ENCODE measurements at places on chromosomes 1 and 21.

- DNase-seq: no peak
These were observed 28.3 kb downstream of the DEGS1 start for GRCh38 chr1:224211206-224211962.

GRCh38 chr21:34795175-34795547 is 126.4 kb downstream of the CLIC6 start:
- DNase-seq: no peak

DNA sequence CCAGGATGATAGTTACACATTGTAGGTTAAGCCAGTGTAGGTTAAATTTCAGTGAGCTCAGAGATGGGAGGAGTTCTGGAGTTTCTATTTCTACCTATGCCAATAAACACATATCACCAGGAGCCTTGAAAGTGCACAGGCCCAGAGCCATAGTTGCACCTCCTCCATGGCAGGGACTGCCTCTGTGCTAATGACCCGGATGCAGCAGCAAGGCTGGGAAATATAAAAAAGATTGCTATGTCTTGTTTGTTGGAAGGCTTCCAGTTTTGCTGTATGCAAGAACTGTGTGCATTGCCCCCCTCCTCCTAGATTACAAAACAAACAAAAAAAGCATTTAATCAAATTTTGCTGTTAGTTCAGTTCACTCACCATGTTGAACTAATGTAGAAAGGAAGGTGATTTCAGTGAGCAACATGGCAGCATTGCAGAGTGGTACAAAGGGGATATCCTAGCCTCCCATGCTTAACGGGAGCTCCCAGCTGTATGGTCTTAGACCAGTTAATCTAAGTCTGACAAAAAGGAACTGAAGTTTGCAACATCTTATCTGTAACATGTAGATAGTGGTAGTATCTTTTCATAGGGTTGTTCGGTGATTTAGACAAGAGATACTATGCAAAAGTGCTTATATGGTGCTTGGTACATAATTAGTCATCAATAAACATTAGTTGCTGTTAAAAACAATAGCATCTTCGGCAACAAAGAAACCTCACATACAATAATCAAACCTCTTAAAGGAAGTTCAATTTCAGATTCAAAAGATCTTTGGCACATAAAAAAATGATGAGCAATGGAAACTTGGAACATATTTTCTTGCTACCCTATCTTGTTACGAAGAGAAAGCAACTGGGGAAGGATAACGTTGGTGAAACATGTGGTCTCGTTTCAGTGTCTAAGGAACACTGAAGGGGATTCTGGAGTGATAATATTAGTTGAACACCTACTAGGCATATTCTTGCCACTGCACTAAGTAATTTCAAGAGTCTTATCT is 309.5 kb downstream of the ASTN1 start:
- no peak for DNase-seq

DNA sequence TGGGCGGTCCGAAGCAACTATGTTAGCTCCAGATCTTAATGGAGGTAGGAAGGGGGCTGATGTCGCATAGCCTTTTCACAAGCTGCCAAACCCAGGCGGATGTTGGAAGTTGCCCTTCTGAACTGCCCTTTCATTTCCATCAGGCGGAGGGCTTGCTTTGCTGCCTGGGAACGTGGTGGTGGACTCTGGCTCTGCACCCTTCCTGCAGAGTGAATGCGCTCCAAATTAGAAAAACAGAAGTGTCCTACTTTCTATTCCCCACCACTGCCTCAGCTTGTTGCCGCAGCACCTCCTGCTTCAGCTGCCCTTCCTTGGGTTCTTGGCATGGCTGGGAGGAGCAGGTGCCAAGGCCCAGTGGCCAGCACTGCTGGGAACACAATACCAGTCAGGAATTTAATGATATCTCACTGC is 60.6 kb downstream of the AK4 start:
- no peak for DNase-seq

DNA sequence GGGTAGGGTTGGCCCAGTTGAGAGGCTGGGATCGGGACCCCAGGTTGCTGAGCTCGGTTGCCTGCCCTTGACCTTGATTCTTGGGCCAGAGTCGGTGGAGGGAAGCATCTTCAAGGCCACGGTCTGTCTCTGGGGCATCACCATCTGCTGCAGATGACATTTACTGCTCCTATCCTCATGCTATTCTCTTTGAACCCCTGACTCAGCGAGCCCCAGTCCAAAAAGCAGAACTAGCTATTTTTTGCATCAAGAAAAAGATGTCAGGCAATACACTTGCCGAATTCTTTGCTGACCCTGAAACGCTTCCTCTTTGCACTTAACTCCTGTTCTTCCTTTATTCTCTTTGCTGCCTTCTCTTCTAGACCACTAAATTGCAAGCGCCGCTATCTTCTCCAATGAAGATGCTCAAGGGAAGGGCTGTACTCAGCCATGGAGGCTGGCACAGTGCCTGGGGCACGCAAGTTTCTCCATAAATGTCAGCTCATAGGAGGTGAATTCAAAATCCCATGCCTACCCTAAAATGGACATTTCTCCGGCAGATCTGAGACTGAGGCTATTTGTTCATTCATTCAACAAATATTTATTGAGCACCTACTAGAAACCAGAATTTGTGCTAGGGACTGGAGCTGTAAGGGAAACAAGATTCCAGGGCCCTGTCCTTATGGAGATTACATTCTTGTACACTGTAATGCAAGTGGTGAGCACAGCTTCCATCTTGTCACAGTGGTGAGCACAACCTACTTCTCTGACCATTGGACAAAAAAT is 20.5 kb upstream of the CAPZB start:
- DNase-seq: no peak

Measured in thymus (tissue), 14 donors.